Smooth muscle cell of the umbilical artery (primary cell): ENCODE measurements at places on chromosomes 6 and 20. TPM values are rescaled to one million over a fixed set of nuclear protein-coding genes. Genes with fewer than 3 reads are reported as not detected.

SLC17A2 gene
- total RNA-seq = not detected in 2 replicates

WFDC5 gene
- not detected in 2 replicates for total RNA-seq

PKIB gene
- total RNA-seq = 1.6 and 5.9 TPM in 2 replicates

MEP1A gene
- not detected in 2 replicates for total RNA-seq

TMEM217 gene
- 1.2 and 2.2 TPM in 2 replicates for total RNA-seq

RREB1 gene
- total RNA-seq = 13.1 and 24.3 TPM in 2 replicates

OR2H2 gene
- total RNA-seq = not detected in 2 replicates

DEFB132 gene
- total RNA-seq = not detected in 2 replicates

BNIP5 gene
- total RNA-seq = not detected in 2 replicates

LAMA4 gene
- total RNA-seq = 84.6 and 174 TPM in 2 replicates

CPNE5 gene
- 0.18 and 0.30 TPM in 2 replicates for total RNA-seq

EFHC1 gene
- 16.7 and 19.0 TPM in 2 replicates for total RNA-seq

NKX2-4 gene
- not detected in 2 replicates for total RNA-seq
